ENCODE measurements at places on chromosomes 2 and 18. TPM values are rescaled to one million over a fixed set of nuclear protein-coding genes. Genes with fewer than 3 reads are reported as not detected.

The SMPD4 gene
- 50.1 TPM for polyA plus RNA-seq

The HJURP gene
- polyA plus RNA-seq = 8.0 TPM

The SATB2 gene
- polyA plus RNA-seq = 0.89 TPM

The DUSP19 gene
- polyA plus RNA-seq = 2.7 TPM

The XRCC5 gene
- 241 TPM for polyA plus RNA-seq

The HOXD12 gene
- polyA plus RNA-seq = not detected

The IMPACT gene
- 33.5 TPM for polyA plus RNA-seq

The TEKT4 gene
- polyA plus RNA-seq = not detected

The VWA3B gene
- polyA plus RNA-seq = 0.69 TPM

The FBXO48 gene
- 1.3 TPM for polyA plus RNA-seq

The NETO1 gene
- 2.8 TPM for polyA plus RNA-seq

The AMER3 gene
- polyA plus RNA-seq = 0.26 TPM

The ARMC9 gene
- polyA plus RNA-seq = 30.0 TPM

The DCDC2C gene
- polyA plus RNA-seq = not detected

The TPO gene
- 0.96 TPM for polyA plus RNA-seq

The HDAC4 gene
- polyA plus RNA-seq = 12.6 TPM

The MRPL33 gene
- 271 TPM for polyA plus RNA-seq

The GIGYF2 gene
- 36.9 TPM for polyA plus RNA-seq

The MBOAT2 gene
- 92.5 TPM for polyA plus RNA-seq

The MTX2 gene
- 107 TPM for polyA plus RNA-seq

The IL36B gene
- not detected for polyA plus RNA-seq

The DNAJC5G gene
- polyA plus RNA-seq = 7.5 TPM

The SLC40A1 gene
- polyA plus RNA-seq = 11.5 TPM

The CACNB4 gene
- 0.18 TPM for polyA plus RNA-seq

The AQP4 gene
- not detected for polyA plus RNA-seq

The TMEM169 gene
- 0.65 TPM for polyA plus RNA-seq

The CPO gene
- not detected for polyA plus RNA-seq

The TMEM163 gene
- 75.9 TPM for polyA plus RNA-seq

The MFSD6 gene
- 0.64 TPM for polyA plus RNA-seq

The HTR2B gene
- polyA plus RNA-seq = 0.41 TPM

The STARD6 gene
- 0.72 TPM for polyA plus RNA-seq

The ZNF892 gene
- polyA plus RNA-seq = 4.7 TPM

The CRYGD gene
- not detected for polyA plus RNA-seq

The RTP5 gene
- not detected for polyA plus RNA-seq

The SCN7A gene
- 0.77 TPM for polyA plus RNA-seq

The OR6B2 gene
- not detected for polyA plus RNA-seq

The TSPYL6 gene
- not detected for polyA plus RNA-seq

The FSHR gene
- 2.2 TPM for polyA plus RNA-seq

The PCARE gene
- 0.34 TPM for polyA plus RNA-seq

The APOB gene
- not detected for polyA plus RNA-seq

The LIMS2 gene
- 48.8 TPM for polyA plus RNA-seq

The SP5 gene
- polyA plus RNA-seq = not detected

The RUFY4 gene
- not detected for polyA plus RNA-seq

The MYO5B gene
- 3.0 TPM for polyA plus RNA-seq

The CKAP2L gene
- polyA plus RNA-seq = 4.0 TPM

The NAT8 gene
- polyA plus RNA-seq = not detected

The LAMA1 gene
- 11.4 TPM for polyA plus RNA-seq

The HOXD8 gene
- not detected for polyA plus RNA-seq

The HRH4 gene
- polyA plus RNA-seq = not detected

The PPP1R7 gene
- 98.4 TPM for polyA plus RNA-seq

Data from cardiac muscle cell (in vitro differentiated cells and primary cell).